ENCODE measurements at places on chromosomes 2 and 18.

- DNase-seq = no peak
These were observed 33.6 kb upstream of the MGAT4A start for GRCh38 chr2:98764499-98764898.

- DNase-seq = no peak
These were observed 63.0 kb upstream of the GALNT13 start for GRCh38 chr2:153808679-153809078.

- DNase-seq = peak; percentile 16
These were observed 24.7 kb upstream of the NMUR1 start for GRCh38 chr2:231554748-231555545.

DNA sequence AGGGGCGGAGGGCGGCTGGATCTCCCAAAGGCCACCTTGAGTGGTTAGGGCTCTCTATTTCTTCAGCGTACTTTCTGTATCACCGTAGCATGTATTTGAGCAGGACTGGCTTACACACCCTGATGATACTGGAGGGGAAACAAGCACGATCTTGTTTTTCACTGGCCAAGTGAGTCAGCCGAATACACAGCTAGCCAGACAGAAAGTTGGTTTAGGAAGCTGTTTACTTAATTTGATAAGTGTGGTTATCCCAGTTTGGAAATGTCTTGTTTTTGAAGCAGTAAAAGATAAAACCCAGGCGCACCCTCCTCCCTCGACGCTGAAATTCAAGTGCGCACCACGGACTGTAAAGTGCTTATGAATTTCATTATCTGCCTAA, 582 bp downstream of the RIOK3 start:
- DNase-seq = no peak

- DNase-seq = no peak
These were observed 28.7 kb upstream of the EML4 start for GRCh38 chr2:42140496-42140895.

GRCh38 chr18:61842146-61842545, 50.7 kb downstream of the RNF152 start:
- DNase-seq = no peak

GRCh38 chr18:38318416-38318815, 752.8 kb upstream of the CELF4 start:
- DNase-seq = no peak

DNA sequence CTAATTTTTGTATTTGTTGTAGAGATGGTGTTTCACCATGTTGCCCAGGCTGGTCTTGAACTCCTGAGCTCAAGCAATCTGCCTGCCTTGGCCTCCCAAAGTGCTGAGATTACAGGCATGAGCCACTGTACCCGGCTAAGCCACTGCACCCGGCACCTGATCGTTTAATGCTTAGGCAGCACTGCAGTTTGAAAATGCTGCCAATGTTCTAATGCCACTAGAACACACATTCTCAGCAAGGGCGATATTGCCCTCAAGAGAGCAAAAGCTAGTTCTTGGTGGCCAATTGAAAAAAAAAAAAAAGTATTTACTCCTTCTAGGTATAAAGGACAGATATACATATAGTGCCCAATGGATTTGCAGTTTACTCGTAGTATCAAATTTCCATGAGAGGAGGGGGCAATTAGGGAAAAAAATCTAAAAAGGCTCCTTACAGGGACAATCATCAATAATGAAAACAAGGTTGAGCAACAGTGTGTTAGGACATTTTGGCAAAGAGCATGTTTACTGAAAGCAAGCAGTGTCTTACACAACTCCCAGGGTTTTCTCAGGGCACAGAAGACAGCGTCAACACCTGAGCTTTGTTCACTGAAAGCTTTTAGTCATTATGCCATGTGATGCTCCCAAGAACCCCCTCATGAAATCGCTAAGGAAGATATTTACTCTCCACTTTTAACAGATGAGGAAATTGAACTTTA, 199.9 kb upstream of the PKDCC start:
- DNase-seq = no peak

DNA sequence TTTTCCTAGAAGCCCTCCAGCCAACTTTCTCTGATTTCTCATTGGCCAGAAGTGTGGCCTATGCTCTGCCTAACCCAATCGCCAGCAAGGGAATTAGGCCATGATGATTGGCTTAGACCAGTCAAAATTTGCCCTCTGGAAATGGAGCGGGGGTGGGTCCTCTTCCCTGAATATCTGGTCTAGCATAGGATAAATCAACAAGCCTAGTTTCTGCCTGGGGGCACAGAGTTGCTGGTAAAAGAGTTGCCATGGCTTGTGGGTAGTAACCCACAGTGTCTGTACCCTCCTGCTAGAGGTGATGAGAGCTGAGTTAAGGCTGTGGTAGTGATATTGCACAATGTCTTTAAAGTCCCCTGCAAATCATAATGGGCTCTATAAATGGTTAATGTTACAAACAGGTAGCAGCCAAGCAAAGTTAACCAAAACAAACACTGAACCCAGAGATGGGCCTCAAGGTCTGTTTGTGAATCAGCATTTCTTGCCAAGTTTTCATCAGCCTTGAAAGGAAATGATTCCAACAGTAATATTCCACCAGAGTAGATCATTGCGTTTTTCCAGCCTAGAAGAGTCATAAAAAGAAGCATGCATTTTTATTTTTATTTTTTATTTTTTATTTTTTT, 19.3 kb downstream of the GALM start:
- no peak for DNase-seq

DNA sequence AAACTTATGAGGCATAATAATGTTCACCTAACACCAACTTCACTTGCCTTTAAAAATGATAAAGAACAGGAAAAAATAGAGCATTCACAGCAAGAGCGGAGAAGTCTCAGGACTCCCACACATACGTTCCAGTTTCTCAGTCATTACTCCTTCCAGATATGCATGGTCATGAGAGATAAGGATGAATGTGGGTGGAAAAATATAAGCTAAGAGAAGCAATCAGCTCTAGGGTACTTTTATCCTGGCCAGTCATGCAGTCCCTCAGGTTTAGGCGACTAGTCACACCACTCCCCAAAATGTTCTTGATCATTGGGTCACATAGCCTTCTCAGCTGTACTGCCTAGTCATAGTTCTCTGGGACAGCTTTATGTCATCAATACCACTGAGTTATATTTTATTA, 29.2 kb upstream of the CCDC178 start:
- no peak for DNase-seq

DNA sequence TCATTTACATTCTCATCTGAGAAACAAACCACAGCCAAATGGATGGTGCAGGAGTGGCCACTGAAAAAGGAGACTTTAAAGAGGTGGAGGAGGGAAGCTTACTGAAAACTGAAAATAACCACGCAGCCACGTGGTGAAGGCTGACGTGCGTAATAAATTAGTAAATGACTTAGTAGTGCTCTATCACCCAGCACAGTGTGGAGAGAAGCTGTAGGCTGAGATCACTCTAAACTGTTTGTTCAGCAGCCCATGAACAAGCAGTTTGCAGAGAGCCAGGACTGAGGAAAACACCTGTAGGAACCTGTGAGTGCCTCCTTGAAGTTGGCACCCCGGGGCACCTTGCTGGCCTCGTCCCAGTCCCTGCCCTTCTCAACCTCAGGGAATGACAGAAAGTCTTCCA, 193.0 kb downstream of the TXNL1 start:
- DNase-seq = no peak

DNA sequence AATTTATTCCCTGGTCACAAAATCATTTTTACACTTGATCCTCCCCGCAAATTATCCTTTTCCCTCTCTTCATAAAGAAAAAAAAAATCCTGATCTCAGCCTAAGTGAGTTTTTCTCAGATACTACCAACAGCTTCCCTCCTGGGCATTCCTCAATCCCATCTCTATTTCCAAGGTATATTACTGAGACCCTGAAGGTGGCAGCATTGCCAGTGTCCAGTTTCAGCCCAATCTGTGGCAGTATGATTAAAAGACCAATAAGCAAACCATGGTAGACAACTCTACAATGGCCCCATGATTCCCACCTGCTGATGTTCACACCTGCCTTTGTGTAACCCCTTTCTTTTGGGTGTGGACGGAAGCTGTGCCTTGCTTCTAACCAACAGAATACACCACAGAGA, 45.1 kb downstream of the CCDC93 start:
- DNase-seq = no peak

DNA sequence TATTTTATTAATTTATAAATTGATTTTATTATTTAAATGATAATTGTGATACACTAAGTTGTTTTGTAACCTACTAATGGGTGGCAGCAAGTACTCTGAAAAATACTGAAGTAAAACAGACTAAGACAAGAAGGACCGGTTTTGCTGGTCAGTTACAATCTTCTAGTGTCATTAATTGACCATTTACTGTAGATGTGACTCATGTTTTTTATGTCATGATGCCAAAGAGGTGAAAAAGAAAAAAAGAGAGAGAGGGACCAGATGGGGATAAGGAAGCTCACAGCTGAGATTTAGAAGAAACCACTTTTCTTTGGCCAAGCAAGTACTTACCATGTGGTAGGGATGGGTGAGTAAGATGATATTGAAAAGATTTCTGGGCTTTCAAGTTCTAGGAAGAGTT, 955.8 kb upstream of the LRRTM1 start:
- DNase-seq = no peak

DNA sequence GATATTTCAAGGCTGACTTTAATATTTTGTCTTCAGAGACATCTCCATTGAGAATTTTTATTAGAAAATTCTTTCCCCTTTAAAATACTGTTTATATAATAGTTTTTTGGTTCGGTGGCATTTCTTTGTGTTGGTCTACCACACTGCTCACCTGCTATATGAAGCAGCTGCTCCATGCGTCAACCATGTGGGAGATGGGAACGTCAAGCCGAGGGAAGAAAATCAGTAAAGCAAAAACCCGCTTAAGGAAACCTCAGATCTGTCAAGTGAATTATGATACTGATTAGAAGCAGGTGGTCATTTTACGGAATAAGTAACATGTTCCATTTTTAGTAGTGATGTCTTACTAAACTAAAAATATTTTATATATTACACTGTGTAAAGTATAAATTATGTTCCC, 5.6 kb upstream of the TMEM17 start:
- DNase-seq = no peak

- DNase-seq = no peak
These were observed 74.5 kb downstream of the NEDD4L start for GRCh38 chr18:58118536-58118935.

- peak; percentile 27 for DNase-seq
These were observed 248 bp downstream of the HAAO start for GRCh38 chr2:42792087-42792582.

DNA sequence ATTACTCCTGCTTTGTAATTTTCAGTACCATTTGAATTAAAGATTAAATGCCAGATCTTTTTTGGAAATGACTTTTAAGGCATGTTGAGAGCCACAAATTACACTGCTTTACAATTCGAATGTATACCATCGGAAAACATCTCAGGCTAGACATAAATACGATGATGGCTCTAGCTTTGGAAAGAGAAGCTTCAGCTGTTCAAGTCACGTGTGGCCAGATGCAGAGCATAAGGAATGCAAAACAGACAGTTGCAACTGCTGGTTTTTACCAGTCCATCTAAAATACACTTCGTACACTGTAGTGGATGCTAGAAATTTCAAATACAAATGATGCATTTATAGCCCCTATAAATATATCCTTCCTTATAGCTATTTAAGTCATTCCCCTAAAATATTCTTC, 8.0 kb downstream of the ZNF516 start:
- no peak for DNase-seq

DNA sequence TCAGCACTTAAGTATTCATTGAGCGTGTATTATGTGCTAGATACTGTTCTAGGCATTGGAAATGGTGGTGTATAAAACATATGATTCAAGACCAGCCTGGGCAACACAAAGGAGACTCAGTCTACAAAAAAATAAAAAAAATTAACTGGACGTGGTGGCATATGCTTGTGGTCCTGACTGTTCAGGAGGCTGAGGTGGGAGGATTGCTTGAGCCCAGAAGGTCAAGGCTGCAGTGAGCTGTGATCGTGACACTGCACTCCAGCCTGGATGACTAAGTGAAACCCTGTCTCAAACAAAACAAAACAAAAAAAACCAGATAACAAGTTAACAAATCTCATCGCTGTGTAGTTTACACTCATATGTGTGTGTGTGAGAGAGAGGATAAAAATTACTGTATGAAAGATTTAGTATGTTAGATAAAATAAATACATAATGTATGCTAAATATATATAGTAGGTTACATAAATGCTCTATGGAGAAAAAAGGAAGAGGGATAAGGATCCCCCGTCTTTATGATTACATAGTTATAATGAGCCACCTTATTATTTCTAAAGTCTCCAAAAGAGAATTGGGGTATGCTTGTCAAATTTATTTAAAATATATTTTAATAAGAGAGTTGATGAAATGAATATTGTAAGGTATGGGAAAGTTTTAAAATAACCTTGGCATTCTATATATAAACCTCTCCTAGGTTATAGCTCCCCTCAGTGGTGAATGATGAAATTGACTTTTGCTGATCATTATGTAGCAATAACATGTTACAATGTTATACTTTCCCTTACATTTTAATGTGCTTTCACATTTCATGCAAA, 69.2 kb downstream of the EHBP1 start:
- no peak for DNase-seq

GRCh38 chr2:44455877-44456276, 94.1 kb downstream of the CAMKMT start:
- DNase-seq = no peak

DNA sequence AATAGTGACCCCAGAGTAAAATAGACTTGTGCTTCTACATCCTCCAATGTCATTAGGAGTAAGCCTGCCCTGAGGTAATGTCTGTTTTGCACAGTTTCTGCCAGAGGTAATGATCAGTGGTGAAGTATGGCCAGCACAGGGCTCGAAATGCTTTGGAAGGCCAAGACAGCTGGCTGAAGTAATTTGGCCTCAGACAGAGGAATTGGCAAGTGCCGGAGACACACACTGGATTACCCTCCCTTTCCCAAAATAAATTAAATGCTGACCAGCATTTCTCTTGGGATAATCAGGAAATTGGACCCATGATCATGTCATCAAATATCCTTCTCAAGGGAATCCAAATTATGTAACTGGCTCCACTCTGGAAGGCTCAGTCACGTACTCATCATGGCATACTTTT, 379.0 kb upstream of the CHST9 start:
- DNase-seq = no peak

- peak; percentile 70 for DNase-seq
These were observed 216.2 kb downstream of the GBX2 start for GRCh38 chr2:235951982-235952381.

- DNase-seq = no peak
These were observed 33.6 kb upstream of the AP1S3 start for GRCh38 chr2:223870840-223871611.

GRCh38 chr2:119308793-119309330, 57.8 kb downstream of the C2orf76 start:
- DNase-seq = no peak

DNA sequence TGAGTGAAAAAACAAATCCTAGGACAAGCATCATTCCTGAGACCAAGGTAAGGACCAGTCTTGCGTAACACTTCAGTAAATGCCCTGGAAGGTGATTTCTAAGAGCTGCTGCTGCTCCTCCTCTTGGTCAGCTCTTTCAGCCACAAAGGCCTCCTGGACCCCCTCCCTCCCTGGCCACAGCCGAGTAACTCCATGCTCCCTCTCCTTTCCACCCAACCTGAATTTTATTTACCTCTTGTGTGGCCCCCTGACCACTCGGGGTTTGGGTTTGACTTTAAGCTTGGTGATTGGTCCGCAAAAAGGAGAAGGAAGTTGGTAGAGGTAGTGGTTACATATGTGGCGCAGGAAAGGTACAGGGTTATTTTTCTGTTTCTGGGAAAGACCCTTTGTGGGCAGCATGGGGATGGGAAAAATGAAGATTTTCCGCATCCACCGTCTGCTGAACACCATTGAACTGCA, 9.2 kb downstream of the HTRA2 start:
- DNase-seq = no peak

- no peak for DNase-seq
These were observed 263.9 kb downstream of the ALPK2 start for GRCh38 chr18:58364876-58365528.
